ENCODE measurements at places on chromosomes 4 and X. TPM values are rescaled to one million over a fixed set of nuclear protein-coding genes. Genes with fewer than 3 reads are reported as not detected.

Gene FRMD7
- 1.6 TPM for total RNA-seq

Gene TEX13D
- not detected for total RNA-seq

Gene CYSLTR1
- 3.8 TPM for total RNA-seq

Gene GRPR
- not detected for total RNA-seq

Gene NEUROG2
- not detected for total RNA-seq

Gene ANXA3
- 39.4 TPM for total RNA-seq

Gene BANK1
- 14.1 TPM for total RNA-seq

DNA sequence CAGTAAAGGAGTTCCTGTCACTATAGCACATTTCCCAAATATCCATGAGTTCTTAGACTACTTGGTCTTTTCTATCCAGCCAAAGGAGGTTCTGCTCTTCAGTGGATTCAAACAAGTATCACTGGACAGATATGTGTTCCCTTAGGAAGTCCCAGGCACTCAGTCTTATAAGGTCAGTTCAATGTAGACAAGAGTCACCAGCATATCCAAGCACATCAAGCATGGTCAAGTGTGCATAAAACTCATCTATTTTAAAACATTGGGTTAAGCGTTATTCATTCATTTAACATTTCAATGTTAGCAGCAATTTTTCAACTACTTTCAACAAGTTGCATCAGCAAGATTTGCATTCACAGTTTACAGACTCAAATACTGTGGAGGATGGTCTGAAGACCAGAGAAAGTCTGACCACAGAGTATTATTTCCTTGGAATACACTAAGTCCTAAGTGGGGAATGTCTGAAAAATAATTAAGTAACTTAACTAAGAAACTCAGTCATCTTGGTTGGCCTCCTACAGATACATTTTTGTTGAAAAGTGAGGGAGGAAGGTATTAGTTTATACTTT, 630.5 kb upstream of the IGFBP7 start:
- DNase-seq, result no peak

GRCh38 chrX:39796856-39797255, 300.9 kb downstream of the BCOR start:
- no peak for DNase-seq

- no peak for DNase-seq
Measured at GRCh38 chrX:39897741-39898097, 200.0 kb downstream of the BCOR start.

GRCh38 chrX:368811-369562, 17.7 kb downstream of the PPP2R3B start:
- DNase-seq, result no peak

DNA sequence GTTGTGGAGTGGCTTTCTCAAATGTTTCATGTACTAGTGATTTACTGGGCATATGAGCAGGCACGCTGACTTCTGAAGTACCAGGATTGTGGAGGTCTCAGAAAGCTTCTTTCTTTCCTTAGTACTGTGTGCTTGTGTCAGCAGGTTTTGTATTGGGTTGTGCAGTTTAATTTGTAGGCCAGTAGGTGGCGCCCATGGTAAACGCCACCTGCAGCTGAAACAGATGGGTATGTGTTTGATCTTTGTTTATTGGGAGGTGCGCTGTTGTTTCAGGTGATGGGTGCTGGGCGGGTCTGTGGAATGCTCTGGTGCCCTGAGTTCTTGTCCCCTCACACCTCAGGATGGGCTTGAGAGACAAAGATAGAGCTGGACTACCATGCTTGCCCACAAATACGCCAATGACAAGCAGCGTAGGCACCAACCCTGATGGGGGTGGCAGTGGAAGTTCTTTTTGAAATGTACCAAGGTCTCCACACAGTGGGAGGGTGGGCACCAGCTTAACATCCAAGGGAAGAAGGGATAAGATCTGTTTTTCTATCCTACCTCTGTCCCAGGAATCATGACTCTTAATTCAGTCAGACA, 141.5 kb downstream of the RPS6KA6 start:
- no peak for DNase-seq

DNA sequence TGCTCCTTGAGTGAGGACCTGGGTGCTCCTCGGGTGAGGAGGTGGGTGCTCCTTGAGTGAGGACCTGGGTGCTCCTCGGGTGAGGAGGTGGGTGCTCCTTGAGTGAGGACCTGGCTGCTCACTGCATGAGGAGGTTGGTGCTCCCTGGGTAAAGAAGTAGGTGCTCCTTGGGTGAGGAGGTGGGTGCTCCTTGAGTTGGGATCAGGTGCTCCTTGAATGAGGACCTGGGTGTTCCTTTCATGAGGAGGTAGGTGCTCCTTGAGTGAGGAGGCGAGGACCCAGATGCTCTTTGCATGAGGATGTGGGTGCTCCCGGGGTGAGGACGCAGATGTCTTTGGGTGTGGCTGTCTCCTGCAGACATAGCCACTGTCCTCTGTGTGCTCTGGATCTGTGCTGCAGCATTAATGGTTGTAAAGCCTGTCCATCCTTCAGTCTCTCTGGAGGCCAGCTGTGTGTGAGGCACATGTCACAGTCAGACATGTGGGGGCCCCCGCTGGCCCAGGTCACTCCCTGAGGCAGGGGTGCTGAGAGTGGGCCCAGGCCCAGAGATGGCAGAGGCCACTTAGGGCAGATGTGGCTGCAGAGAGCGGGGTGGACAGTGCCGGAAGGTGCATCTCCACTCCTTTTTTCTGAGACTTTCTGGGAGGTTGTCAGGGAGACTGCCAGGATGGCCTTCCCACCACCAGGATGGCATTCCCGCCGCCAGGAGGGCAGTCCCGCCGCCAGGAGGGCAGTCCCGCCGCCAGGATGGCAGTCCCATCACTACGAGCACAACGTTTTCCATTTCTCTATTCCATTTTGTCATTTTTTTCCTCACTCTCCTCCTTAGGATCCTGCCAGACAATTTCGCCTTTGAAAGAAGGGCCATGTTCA, 101.8 kb downstream of the HMX1 start:
- no peak for DNase-seq

GRCh38 chrX:111854556-111855490, 21.2 kb upstream of the TRPC5OS start:
- DNase-seq, result no peak

- DNase-seq, result no peak
Measured at GRCh38 chr4:138948918-138949317, 66.7 kb upstream of the NOCT start.

DNA sequence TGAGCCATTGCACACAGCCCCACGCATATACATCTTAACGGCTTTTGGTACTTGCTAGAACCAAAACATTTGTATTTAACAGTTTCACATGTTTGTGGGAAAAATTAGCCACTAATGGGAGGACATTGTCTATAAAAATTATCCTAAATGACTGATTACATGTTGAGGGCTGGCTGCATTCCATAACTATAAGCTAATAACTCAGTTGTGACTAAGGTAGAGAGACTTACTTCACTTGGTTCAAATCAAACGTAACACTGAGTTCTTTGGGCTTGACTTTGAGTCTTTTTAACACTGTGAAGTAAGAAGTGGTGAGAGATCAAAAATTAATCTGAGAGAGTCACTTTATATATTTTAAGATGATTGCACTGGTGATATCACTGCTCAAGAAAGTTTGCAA, 47.9 kb upstream of the PGRMC2 start:
- no peak for DNase-seq

DNA sequence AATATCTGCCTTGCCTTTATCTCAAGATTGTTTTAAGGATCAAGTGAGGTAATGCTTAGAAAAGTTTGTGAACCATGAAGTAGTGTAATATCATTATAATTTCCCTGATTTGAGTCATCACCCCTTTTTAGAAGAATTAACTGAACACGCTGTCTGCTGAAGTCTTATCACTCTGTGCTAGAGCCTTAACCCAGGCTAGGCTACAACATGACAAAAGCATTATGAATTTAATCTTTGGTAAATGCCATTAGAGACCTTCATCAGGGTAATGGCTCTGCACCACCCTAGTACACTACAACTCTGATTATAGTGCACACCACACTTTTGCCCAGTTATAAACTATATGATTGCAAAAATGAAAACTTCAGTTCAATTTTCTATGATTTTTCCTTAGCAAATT, 118.3 kb downstream of the ADGRL3 start:
- DNase-seq, result no peak

GRCh38 chr4:8697826-8698225, 105.3 kb downstream of the CPZ start:
- DNase-seq, result peak; percentile 17

GRCh38 chrX:724256-724655, 93.7 kb downstream of the SHOX start:
- DNase-seq, result peak; percentile 22

GRCh38 chr4:592825-593520, 16.9 kb upstream of the TMEM271 start:
- no peak for DNase-seq

DNA sequence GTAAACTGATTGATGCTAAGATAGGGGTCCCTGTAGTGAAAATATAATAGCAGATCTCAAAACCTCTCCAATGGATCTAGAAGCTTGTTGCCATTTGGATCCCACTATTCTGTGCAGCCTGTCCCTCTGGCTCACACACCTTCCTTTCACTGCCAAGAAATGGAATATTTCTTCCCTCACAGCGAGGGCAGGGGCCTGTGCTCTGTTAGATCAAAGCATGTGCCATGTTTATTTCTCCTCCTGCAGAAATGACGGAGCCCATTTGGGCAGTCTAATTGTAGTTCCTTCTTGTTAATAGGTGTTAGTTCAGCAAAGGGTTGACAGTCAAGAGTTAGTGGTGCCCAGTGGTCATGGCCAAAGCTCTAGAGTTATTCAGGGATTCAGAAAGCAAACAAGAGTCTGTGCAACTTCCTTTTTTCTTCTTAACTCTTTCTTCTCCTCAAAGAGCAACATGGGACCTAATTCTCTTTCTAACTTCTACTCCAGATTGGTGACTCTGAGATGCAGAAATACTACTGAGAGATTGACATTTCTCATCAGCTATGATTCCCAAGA, 106.8 kb downstream of the STOX2 start:
- DNase-seq, result no peak

DNA sequence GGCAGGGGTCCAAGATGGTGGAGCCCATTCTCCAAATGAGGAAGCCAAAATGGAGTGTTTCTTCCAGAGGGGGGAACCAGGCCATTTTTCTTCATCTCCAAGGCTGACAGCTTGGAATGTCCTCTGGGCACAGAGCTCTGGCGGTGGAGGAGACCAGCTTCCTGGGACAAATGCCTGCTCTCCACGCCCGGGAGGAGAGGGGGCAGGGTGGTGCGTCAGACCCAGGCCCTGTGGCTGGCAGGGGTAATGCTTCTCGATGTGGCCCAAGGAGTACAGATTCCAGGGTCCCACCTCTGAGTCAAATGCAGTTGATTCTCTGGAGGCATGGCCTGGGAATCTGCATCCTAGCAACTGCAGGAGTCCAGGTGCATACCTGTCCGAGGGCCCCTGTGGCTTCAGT, 44.6 kb upstream of the ADRA2C start:
- no peak for DNase-seq

DNA sequence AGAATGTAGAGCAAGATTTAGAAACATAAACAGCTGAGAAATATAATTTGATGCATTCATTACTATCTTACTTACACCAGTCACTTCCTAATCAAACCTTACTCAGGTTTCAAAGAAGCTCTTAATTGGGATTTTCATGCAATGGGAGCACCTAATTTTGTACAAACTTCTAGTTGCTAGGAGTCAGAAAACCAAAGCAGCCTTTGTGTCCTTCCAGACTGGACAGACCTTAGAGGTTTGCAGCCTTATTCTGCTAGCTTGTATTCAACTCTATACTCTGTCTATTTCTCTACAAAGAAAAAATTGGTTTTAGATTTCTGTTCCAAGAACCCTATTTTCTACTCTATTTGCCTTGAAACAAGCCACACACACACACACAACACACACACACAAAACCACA, 19.4 kb downstream of the GABRA2 start:
- DNase-seq, result no peak

DNA sequence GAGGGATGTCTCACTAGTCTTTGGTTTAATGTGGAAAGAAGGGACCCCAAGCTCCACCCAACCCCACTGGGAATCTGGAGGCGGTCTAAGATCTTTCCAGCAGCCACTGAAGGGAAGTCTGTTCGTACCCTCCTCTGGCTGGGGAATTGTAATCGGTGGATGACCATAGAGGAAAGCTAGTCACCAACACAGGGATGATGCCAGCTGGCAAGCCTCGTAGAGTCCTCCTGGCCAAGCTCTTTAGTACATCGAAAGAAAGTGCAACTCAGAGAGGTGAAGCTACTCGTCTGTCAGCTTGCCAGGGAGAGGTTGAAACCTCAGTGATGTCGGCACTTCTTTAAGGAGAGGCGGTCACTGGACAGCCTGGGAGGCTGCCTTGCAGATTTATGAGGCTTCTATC, 58.7 kb downstream of the MAMLD1 start:
- no peak for DNase-seq

DNA sequence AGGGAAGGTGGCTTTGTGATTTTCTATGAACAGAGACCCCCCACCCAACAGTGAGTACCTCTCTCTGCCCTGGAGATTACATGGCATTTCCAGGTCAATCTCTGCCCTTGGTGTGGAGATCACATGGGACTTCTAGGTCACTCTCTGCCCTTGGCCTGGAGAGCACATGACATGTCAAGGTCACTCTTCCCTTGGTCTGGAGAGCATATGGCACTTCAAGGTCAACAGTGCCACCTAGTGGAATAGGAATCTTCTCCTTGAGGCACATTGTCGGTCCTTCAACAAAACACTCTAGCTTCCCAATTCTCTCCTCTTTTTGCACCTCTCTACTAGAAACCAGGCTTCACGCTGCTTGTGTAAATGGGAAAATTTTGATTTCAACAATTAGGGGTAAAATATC, 66.2 kb upstream of the TACR3 start:
- DNase-seq, result no peak

GRCh38 chr4:42512226-42512625, 114.9 kb downstream of the SHISA3 start:
- DNase-seq, result no peak

DNA sequence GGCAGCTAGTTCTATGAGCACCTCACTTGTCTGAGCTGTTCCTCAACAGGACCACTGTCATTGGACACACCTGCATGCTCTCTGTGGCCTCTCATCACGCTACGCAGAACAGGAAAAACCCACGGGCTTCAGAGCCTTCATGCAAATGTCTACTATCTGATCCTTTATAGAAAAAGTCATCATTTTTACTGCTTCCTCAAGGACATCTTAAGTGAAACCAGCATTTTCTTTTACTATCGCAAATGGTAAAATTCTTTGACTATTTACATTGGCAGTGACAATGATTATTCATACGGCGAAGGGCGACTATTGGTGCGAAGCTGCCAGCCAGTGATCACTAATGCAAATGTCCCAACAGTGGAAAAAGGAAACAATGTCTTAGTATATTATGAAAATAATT, 147.0 kb downstream of the AFAP1 start:
- no peak for DNase-seq

GRCh38 chr4:2036866-2037265, 22.3 kb upstream of the NAT8L start:
- DNase-seq, result no peak

GRCh38 chr4:16674082-16674481, 224.4 kb downstream of the LDB2 start:
- no peak for DNase-seq

All from ureter (tissue), 1 donor.